ENCODE measurements at places on chromosomes 1 and 21.

DNA sequence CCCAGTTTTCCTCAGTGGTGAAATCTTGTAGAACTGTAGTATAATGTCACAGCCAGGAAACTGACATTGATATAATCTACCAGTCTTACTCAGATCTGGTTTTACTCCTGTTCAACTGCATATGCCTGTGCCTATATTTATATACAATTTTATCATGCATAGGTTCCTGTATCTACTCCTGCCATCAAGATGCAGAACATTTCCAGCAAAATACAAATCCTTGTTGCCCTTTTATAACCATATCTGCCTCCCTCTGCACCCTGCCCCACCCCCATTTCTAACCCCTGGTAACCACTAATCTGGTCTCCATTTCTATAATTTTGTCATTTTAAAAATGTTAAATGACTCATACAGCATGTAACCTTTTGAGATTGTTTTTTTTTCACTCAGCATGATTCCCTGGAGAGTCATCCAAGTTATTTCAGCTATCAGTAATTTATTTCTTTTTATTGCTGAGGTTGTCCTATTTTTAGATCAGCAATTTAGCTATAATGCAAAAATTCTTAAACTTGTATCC, 8.1 kb downstream of the UTP25 start:
- DNase-seq: no peak

DNA sequence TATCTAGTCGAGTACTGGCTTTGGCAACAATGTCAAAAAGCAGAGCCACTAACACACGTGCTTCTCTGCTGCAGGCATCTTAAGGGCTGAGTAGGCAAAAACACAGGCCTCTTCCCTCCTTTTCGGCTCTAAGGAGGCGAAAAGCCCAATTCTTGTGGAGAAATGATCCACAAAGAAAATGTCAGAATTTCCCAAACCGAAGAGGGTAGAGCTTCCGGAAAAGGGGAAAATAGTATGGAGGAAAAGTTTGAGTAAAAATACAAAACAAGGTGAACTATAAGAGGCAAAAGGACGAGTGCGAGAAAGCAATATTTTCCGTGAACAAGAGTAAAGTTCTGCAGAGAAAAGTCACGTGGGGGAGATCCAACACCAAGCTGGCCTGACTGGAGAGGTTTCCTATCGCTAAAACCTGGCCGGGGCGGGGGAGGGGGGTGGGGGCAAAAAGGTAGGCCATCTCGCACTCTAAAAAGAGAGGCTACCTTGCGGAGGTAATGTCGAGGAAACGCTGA, 551 bp downstream of the ZRANB2 start:
- no peak for DNase-seq

DNA sequence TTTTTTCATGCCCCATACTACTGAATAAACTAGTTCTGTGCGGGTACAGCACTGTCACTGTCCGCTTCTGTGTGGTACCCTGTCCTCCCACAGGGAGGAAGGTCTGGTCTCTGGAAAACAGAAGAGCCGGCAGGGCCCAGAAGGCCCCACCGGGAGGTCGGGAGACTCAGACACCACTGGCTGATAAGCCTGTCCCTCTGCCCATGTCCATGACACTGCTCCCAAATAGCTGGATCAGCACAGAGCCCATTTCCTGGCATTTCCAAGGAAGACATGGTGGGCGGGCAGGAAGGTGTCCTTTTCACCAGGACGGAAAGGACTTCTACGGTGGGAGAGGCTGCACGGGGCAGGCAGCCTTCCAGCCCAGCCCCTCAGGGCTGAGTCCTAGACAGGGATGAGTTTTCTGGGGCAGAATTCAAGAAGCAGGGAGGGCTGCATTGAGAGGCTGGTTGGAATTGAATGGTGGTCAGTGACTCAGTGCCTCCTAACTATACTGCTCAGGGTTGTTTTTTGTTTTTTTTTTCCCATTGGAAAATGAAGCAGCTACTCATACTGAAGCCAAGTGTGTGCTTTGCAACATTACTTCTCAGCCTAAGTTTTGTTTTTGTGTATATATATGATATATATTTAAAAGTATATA, 7.1 kb downstream of the PSRC1 start:
- DNase-seq: no peak

DNA sequence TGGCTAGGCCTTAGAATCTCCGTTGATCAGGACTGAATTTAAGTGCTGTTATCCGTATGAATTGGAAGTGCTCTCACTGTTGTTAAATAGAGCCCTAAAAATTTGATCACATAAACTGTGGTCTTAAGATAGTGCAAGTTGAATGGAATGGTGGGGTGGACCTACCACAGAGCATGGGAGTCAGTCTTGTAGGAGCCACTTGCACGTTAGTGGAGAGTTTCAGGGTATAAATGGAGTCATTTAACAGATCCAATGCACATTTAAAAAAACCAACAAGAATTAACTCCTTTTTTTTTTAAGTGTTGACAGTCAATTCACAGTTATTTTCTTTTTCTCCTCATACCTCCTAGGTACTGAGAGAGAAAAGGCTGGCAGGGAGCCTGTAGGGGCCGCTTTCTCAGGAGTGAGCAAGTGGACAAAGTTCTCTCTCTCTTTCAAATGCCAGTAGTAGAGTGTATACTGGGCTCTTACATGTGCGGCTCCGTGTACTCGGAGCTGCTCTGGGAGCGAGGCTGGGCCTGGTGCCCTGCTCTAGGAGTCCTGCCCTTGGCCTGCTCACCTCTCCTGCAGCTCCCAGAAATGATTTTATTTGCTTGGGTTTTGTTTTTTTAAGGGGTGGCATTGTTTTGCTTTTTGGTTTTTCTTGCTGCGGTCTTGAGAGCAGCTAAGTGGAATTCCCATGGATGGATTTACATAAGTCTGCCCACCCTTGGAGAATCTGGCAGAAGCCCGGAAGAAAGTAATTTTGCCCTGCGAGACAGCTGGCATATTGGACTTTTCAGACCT, 91.3 kb downstream of the ATP5PO start:
- no peak for DNase-seq

GRCh38 chr1:64121766-64122385, 81.5 kb upstream of the UBE2U start:
- DNase-seq: no peak

GRCh38 chr1:153374071-153374470, 1.4 kb downstream of the S100A12 start:
- no peak for DNase-seq

DNA sequence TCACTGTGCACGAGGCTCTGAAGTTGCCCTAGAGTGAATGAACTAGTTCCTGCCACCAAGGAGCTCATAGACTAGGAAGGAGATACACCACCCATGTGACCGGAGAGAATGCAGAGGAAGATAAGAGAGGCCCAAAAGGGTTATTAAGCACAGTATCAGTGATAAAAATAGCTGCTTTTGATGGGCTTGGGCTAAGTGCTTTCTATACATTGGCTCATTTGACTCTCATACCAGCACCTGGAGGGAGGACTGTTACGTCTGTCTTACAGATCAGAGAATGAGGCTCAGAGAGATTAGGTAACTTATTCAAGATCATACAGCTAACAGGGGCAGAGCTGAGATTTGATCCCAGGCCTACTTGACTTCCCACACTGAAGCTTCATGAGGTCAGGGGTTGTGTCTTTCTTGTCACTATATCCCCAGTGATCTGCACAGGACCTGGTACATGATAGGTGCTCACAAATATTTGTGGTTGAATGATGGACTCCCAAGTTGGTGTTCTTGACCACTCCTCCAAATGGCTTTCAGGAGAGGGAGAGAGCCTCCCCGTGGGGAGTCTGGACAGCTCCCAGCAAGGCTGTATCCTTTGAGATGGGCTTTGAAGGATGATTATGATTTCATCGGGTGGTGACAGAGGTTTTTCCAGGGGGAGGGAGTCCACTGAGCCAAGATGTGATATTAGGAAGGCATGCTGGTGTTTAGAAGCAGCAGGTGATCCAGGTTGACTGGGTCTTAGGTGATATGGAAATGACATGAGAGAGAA, 14.4 kb downstream of the PPFIA4 start:
- no peak for DNase-seq

DNA sequence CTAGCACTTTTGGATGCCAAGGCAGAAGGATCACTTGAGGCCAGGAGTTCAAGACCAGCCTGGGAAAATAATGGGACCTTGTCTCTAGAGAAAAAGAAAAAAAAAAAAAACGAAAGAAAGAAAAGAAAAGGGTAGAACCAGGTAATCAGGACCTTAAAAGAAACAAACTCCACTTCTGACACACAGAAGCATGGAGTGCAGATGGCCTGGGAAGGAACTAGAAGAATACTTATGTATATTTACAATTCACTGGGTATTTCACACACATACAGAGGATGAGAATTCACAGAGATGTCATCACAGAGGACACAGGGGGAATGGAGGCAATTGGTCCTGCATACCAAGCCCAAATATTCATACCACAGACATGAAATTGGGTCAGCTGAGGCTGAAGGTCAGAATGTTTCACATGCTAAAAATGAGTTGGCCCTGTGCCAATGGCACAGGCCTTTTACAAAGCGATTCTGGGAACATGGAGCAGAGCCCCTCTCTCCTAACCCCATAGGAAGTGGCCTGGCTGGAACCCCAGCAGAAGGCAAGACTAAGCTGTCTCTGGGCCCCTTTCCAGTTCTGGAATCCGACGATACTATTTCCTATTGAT, 4.4 kb downstream of the B4GALT3 start:
- no peak for DNase-seq

DNA sequence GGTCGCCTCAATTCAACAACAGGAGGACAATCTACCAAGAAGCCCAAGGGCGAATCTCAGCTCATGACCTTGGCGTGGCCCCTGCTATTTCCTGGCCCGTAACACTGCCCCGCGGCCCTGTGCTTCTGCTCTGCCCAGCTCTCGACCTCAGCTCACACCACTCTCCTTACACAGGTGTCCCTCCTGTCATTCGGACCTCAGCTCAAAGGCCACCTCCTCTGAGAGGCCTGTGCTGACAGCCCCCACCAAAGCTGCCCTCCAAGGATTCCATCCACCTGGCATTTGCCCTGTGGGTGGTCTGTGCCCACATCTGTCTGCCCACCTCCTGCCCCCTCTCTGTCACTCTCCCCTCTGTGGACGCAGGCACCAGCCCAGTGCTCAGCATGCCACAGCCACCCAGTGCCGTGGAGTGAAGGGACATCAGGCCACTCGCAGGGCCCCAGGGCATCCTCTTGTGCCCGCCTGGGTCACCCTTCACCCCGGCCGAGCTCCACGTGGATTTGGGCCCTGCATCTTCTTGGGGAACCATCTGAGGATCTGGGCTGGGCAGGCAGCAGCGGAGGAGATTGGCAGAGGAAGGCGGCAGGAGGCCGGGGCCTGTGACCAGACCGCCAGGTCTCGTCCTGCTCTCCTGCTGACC, 70.3 kb downstream of the DHRS3 start:
- no peak for DNase-seq

DNA sequence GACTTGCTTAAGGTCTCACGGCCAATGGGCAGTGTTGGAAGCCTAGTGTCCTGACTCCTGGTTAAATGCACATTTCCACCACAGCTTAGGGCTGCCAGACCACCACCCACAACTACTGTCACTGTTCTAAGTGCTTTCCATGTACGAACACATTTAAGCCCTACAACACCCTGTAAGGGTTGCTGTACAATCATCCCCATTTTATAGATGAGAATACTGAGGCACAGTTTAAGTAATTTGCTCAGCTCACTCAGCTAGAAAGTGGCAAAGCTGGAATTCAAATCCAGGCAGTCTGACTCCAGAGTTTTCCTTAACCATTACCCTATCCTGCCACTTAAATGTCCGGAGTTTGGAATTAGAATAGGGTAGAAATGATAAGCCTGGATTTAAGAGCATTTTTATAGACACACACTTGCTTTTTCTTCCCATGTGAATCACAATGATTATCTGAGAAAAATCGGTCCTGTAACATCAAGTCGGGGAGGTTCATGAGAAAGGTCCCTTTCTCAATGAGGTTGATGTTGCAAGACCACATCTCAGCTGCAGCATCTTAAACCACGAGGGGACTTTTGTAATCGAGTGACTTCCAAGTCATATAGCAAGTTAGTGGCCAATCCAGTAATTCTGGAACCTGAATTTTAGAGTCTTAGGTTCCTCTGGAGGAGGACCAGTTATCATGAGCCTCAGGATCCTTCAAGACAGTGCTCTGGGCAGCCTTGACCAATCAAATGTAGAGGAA, 8.6 kb downstream of the E2F2 start:
- no peak for DNase-seq

GRCh38 chr1:16191309-16191708, 21.1 kb downstream of the ARHGEF19 start:
- no peak for DNase-seq

DNA sequence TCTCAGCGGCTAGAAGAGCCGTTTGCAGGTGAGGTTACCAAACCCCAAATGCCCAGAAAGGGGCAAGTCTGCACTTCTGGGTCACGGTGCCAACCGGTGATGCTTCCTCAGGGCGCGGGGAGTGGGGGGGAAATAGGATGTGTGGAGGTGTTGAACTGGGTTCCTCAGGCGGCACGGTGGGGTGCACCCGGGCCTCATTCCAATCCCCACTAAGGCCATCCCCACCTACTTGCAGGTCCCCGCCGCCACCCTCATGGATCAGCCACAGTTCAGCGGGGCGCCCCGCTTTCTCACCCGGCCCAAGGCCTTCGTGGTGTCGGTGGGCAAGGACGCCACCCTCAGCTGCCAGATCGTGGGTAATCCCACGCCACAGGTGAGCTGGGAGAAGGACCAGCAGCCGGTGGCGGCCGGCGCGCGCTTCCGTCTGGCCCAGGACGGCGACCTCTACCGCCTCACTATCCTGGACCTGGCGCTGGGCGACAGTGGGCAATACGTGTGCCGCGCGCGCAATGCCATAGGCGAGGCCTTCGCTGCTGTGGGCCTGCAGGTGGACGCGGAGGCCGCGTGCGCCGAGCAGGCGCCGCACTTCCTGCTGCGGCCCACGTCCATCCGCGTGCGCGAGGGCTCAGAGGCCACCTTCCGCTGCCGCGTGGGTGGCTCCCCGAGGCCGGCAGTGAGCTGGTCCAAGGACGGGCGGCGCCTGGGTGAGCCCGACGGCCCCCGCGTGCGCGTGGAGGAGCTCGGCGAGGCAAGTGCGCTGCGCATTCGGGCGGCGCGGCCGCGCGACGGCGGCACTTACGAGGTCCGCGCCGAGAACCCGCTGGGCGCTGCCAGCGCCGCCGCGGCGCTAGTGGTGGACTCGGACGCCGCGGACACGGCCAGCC, 3.9 kb downstream of the OBSCN start:
- no peak for DNase-seq

Measured in stimulated activated CD8-positive, alpha-beta memory T cell treated with anti-CD3 and anti-CD28 coated beads, Interleukin-12 subunit alpha, Interleukin-12 subunit beta, amount 100 ng/mL, for 1 hour (primary cell).